Left renal cortex interstitium (tissue), 4 donors: ENCODE measurements at places on chromosomes 6 and 20.
A peak's percentile ranks its signal among the peaks of the same experiment; 100 is the strongest.

GRCh38 chr20:48425817-48426612 lies 401.8 kb downstream of the PREX1 start:
- DNase-seq, result no peak

GRCh38 chr6:5250911-5251310 lies 9.8 kb downstream of the LYRM4 start:
- no peak for DNase-seq

- DNase-seq, result peak; percentile 74
Measured at GRCh38 chr6:18122128-18123093, at the start of gene NHLRC1. Gene NHLRC1 (minus strand): TSS chr6:18122677. CDS start chr6:18122606, 71 bp downstream.

- DNase-seq, result no peak
Measured at GRCh38 chr6:24936641-24937317, 1.0 kb upstream of the RIPOR2 start.

GRCh38 chr20:47610247-47610944 lies 108.7 kb downstream of the NCOA3 start:
- no peak for DNase-seq

DNA sequence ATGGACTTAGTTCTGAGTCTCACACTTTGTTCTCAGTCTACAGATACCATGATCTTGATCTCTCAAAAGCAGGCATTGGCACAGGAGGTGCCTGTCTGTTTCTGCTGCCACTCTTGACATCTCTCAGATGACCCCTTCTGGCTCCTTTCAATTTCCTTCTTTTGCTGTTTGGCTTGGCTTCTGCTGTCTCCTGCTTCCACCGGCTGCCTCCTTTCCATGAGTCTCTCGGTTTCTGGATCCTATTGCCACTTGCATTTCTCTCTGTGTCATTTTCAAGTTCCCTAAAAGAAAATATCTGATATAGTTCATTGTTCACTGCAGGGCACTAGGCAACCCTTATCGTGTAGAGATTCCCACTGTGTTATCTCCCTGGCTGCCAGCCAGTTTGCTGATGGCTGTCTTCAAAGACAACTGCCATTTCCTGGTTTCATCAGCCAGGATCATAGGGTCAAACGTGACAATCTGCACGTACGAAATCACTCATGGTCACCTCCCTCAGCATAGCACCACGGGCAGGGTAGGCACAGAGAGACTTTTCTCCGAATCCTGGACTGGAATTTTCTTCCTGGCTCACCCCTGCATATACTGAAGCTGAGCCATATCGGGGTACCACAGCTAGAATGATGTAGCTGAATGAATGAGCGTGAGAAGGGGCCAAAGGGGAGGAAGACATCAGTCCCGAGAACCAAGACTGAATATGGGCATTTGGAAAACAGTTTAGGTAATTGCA lies 144.6 kb upstream of the TMEM170B start:
- no peak for DNase-seq

DNA sequence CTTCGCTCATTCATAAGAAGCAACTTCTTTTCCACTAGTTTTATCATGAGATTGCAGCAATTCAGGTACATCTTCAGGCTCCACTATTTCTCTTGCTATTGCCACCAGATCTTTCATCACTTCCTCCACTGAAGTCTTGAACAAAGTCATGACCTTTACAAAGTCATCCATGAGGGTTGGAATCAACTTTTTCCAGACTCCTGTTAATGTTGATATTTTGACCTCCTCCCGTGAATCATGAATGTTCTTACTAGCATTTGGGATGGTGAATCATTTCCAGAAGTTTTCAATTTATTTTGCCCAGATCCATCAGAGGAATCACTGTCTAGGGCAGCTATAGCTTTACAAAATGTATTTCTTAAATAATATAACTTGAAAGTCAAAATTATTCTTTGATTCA lies 1.5 kb downstream of the CENPQ start:
- DNase-seq, result no peak

DNA sequence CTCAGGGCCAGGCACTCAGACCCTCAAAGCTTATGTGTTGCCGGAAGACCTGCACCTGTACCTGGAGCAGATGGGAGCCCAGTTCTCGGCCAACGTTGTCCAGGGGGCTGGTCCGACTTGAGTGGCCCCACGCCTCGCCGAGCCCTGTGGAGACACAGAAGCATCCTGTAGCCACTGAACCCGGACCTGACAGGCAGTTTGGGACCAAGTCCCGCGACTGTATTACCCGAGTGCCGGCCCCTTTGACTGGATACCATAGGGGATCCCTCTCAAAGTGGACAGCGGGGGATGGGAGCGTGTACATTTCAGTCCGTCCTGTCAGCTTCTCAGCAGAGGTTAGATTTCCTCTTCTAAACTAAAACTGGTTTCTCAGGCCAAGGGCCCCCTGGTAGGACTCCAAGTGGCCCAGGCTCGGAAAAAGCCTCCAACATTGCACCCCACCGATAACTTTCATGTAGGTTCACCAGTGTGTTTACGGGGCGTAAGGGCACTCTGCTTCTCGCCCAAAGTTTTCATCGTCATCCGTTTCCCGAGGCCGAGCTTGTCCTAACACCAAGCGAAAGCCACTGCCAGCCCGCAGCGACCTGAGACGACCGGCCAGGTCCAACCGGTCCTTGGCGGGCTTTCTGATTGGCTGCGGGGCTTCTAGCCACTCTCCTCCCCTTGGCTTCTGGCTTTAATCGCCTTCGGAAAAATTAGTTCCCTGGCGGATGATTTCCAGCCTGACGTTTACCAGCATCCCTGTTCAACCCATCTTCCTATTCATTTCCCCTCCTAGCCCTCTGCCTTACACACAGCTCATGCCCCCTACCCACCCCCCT lies 10.8 kb downstream of the SIM1 start:
- DNase-seq, result no peak

GRCh38 chr6:47727391-47727790 lies 29.0 kb downstream of the ADGRF4 start:
- no peak for DNase-seq

- no peak for DNase-seq
Measured at GRCh38 chr6:47380251-47380650, 70.5 kb upstream of the TNFRSF21 start.

DNA sequence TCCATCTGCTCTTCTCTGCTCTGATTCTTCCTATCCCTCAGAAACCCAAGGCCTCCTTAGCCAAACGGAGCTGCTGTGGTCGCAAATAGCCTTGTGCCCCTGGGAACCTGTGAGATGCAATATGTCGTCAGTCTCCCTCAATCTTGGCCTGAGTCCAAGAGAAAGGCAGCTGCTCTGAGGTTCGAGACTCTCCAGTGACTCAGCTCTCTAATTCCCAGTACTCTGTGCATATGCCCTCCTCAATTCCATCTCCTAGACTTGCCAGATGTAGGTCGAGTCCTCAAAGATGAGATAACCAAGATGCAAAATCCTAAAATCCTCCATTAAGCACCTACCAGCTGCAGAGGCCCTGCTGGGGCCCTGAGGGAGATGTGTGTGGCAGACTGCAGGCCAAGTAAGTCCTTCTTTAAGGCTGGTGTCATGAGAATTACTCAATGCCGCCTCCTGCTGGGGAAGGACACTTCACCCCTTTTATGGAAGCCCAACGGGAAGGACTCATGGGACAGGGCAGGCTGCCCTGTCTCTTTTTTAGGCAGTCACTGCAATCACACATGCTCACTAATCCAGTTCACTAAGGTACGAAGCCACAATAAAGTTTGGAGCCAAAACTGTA lies 28.5 kb downstream of the C6orf15 start:
- no peak for DNase-seq

- no peak for DNase-seq
Measured at GRCh38 chr6:38555606-38556005, 84.1 kb downstream of the BTBD9 start.

DNA sequence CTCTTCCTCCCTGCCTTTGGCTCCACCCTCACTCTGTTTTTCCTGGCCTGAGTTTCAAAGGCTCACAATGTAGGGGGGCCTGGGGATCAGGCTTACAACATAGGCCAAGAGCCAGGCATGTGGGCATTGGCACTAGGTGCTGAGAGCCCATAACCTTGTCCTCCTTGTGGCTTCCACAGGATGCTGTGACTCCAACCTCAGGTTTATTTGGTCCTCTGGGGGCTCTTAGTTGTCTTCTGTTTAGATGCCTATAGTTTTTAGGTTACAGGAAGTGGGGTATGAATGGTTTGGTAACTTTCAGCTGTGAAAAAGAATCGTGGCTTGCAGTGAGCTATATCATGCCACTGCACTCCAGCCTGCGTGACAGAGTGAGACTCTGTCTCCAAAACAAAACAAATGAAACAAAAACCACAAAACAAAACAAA lies 25.6 kb downstream of the MMP24 start:
- DNase-seq, result no peak

DNA sequence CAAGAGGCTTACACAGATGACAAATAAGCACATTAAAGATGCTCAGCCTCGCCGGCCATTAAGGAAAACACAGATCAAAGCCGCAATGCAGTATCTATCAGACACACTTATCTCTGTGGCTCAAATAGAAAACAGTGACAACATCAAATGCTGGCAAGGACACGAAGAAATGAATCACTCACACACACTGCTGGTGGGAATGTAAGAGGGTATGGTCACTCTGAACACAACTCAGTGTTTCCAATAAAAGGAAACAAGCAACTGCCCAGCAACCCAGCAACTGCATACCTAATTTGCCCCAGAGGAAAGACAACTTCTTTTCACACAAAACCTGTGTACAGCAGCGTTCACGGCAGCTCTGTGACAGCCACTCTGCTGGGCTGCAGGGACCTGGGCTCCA lies 155.8 kb downstream of the WDR27 start:
- no peak for DNase-seq

DNA sequence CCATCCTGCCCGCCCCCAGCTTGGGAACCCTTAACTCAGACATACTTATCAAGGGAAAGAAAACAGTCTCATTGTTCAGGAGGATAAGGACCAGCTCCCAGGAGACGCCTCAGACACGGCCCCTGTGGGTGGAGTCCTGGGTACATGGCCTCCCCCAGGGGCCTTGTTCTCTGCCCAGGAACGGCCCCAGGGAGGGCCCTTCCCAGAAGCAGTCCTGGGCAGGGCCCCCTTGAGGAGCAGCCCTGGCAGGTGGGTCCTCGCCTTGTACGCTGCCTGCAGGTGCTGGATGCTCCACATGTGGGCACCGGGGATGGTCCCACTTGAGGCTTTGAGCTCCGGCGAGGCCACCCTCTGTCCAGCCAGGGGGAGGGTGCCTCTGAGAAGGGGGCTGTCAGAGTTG lies 4.5 kb upstream of the GATA5 start:
- no peak for DNase-seq
